ENCODE measurements at places on chromosomes 7 and 10.

DNA sequence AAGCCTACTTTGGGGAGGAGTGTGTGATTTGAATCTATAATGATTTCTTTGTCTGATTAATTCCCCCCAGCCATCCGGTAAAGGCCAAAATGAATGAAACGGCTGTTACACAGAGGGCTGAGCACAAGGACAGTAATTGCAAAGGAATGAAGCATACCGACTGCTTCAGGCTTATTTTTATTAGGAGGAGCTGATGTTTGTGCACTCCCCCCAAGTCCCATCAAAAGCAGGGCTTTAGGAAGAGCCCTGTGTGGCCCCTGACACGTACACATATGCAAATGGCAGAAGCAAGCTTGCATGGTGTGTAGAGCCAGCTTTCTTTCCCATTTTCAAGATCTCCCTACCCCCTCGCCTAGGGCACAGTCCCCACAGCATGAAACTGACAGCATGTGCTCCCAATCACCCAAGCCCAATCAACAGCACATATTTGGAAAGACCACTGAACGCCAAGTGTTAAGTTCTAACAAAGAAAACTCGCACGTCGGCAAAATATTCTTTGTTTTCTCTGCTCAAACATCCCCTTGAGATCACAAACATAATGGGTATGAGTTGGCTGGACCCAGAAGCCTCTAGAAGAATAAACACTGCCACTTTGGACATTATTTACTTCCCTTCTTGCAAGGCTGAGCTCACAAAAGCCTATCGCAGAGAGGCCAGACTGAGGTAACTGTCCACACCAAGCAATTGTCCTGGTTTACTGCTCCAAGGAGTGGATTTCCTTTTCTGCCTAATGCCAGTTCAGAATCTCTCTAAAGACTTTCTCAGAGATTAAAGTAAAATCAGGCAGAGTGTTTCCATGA, 143.0 kb downstream of the CUBN start:
- DNase-seq = no peak

- no peak for DNase-seq
These were observed 1.0 kb downstream of the TWIST1 start for GRCh38 chr7:19116121-19117090.

GRCh38 chr7:128837521-128837921, 7.3 kb downstream of the FLNC start:
- no peak for DNase-seq

GRCh38 chr10:99770408-99771045, 11.9 kb upstream of the ABCC2 start:
- no peak for DNase-seq

- no peak for DNase-seq
These were observed 22.1 kb upstream of the CCNJ start for GRCh38 chr10:96021332-96021731.

- DNase-seq = no peak
These were observed 233.5 kb downstream of the CUX1 start for GRCh38 chr7:102050864-102051460.
